ENCODE measurements at places on chromosomes 12 and 14.

- DNase-seq: no peak
These were observed 28.1 kb downstream of the PIGH start for GRCh38 chr14:67571991-67572323.

- DNase-seq: no peak
These were observed 14.0 kb upstream of the ENDOU start for GRCh38 chr12:47739297-47739696.

- DNase-seq: no peak
These were observed 44.2 kb upstream of the MANSC4 start for GRCh38 chr12:27824126-27824842.

DNA sequence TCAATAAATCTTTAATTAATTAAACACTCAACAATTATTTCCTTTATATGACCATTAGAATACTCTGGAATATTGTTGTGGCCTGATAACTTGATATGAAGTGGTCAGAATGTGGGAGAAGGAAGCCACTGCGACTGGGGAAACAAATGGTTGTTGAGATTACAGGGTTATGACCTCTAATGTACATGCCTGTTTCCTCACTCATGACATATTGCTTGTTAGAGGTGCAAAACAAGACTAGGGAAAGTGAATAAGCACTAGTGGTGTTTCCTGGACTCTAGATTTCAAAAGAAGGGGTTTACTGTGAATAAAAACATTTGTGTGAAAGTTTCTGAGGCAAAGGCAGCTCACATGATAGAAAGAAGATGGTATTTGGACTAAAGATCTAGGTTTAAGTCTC is 53.3 kb downstream of the STAB2 start:
- DNase-seq: no peak

DNA sequence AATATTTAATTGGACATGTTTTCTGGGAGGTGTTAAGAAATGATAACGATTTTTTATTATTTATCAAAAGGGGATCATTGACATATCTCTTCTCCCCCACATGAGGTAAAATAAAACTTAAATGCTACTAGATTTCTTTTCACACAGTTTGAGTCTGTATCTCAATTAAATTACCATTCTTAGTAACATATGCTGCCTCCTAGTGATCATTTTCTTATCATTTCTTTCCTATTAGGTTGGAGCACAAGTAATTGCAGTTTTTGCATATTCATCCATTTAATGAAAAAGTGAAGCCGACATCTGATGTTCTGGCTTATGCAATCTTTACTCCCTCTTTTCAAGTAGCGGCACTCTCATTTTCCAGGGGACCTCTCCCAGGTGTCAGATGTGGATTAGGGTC is 24.9 kb downstream of the PUS7L start:
- no peak for DNase-seq

- no peak for DNase-seq
These were observed 9.6 kb downstream of the ACTN1 start for GRCh38 chr14:68969278-68970033.

- no peak for DNase-seq
These were observed 235.2 kb downstream of the SLC41A2 start for GRCh38 chr12:104722601-104723534.

GRCh38 chr14:77603654-77604255 is 12.7 kb downstream of the SPTLC2 start:
- no peak for DNase-seq
